ENCODE measurements at places on chromosomes 3 and 15.
A peak's percentile ranks its signal among the peaks of the same experiment; 100 is the strongest.

DNA sequence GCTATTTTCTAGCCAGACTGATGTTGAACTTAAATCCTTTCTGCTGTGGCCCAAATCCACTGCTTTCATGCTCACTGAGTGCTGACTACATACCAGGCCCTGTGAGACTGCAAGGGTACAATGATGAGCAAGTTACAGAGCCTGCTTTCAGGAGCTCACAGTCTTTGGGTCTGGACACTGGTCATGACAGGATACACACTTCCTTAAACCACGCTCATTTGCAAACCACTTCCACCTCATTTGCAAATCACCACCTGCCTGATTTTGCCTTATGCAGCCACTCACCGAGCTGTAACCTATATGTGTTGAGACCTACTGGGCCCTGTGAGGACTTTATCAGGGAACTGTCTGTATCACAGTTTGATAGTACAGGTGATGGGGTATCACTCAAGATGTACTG is 50.2 kb upstream of the LRRC58 start:
- DNase-seq, result no peak

DNA sequence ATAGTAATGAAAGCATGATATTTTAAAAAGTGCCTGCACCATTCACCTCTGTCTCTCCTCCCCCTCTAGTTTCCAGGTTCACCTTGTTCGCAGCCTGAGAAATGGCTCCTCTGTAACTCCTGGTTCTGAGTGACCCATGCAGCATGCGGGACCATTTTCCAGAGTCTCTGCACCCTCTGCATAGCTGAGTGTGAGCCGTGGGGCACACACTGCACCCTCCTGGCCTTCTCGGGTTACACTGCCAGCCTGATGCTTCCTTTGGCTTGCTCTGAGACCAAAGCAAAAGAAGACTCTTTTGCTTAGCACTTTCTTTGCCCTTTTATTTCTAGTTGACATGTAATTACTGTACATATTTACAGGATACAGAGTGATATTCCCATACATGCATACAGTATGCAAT is 287.3 kb downstream of the GABRG3 start:
- no peak for DNase-seq

DNA sequence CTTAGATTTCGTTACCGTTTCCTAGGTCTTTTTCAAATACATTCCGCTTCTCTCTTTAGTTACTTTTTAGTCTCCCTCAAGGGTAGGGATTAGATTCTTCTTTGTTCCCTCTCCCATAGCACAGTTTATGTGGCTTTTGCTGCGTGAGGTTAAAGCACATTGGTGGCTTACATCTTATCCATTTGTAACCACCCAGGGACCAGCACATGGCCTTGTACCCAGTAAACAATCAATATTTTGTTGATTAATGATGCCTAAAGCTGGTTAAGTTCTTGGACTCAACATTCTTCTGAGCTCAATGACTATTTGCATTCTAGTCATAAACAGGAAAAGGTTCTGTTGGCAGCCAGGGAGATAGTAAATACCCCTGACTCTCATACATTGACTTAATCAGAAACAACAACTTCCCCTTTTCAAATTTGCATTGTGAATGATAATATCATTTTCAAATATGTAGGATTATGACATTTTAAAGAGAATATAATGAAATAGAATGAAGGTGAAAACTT is 60.2 kb downstream of the CACNA1D start:
- no peak for DNase-seq

- no peak for DNase-seq
These were observed 83.8 kb upstream of the SUCLG2 start for GRCh38 chr3:67737906-67738865.

DNA sequence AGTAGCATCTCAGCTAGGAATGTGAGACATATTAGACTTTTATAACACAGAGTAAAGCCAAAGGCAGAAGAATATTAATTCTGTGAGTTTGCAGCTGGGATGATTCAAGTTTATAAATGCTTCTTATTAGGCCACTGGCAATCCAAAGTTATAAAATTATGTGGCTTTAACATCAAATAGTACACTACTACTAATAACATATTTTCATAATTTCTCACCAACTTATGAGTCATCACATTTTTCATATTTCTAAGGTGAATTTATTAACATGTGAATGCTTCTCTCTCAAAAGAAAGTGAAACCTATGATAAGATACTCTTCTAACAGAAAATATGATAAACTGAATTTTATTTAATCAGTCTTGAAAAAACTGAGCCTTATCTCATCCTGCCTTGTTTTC is 1348.2 kb upstream of the ALCAM start:
- no peak for DNase-seq

DNA sequence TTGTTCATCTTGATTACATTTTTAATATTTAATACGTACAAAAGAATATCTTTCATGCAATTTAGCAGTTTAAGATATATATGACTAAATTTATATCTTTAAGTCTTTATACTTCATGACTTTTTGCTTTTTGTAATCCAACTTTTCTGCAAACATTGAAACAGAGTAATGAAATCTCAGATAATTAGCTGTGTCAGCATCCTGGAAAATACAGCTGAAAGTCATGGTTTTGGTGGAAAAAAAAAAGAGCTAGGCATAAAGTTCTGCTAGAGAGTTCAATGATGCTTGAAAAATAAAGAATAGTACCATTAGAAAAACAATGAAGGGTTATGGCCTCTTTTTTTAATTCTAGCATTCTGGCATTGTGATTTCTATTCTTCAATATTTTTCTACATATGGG is 387.4 kb upstream of the ROBO2 start:
- no peak for DNase-seq

- peak; percentile 53 for DNase-seq
These were observed 780 bp downstream of the TIPARP start for GRCh38 chr3:156674911-156675829.

GRCh38 chr3:58074116-58074715 is 66.0 kb downstream of the FLNB start:
- DNase-seq, result no peak

DNA sequence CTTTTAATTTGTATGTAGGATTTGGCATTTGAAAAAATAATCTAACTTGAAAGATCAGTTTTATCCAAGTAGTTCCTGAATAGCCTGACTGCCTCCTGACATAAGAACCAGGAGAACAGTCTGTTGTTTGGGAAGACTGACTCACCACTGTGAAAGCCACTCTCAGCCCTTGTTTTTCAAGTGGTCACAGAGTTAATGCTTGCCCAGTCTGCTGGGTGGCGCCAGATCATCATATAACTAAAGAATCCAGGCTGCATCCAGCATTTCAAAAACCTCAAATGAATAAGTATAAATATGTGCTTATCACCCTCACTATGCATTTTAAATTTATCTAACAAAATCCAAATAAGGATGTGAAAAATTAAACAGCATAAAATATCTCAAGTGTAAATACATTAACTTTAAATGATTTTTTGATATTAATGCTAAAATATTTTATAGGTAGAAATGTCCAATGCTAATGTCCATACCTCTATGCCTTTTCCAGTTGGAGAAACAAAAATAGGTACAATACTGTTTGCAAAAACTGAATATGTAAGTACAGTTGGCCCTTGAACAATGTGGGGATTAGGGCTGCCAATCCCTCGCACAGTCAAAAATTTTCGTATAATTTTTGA is 26.9 kb upstream of the ZBBX start:
- peak; percentile 24 for DNase-seq

DNA sequence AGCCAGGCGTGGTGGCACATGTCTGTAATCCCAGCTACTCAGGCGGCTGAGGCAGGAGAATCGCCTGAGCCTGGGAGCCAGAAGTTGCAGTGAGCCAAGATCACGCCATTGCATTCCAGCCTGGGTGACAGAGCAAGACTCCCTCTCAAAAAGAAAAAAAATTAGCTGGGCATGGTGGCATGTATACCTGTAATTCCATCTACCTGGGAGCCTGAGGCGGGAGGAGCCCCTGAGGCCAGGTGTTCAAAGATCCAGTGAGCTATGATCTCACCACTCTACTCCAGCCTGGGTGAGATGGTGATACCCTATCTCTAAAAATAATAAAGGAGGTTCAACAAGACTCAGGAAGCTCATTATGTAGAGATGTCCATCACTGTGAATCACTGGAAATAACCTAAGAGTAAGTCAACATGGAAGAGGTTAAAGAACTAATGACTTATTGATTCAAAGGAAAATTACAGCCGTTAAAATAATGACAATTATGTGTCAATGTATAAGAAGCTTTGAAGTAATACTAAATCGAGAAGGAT is 19.8 kb upstream of the RAB7A start:
- no peak for DNase-seq

GRCh38 chr15:52563501-52564060 is 5.2 kb downstream of the ARPP19 start:
- DNase-seq, result no peak

DNA sequence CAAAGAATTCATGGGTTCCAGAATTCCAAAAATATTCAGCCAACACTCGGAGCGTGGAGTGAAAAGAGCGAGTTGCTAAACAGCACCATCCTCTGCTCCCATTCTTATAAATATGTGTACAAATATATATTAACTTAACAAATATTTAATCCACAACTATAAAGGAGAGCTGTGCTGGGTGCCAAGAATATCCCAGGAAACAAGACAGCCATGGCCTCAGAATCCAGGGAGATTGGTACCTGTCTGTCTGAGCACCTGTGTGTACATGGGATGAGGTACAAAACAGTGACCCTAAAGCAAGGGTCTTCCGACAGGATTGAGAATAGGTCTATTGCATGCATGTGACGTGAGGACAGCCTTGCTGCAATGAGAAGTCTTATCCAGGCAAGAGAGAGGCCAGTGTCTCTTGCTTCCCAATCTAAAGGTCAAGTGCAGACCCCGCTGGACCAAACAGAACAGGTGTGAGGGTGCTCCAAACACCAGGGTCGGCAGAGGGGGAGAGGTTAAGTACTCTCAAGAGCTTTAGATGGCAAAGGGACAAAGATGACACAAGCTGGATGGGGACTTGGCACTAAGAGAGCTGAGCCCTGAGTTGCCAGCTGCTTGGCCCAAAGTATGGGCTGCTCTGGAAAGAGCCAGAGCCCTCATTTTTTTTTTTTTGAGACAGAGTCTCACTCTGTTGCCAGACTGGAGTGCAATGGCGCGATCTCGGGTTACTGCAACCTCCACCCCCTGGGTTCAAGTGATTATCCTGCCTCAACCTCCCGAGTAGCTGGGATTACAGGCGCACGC is 36.2 kb downstream of the HOMER2 start:
- no peak for DNase-seq

GRCh38 chr3:122681284-122681973 is 790 bp downstream of the PARP14 start:
- DNase-seq, result peak; percentile 16

DNA sequence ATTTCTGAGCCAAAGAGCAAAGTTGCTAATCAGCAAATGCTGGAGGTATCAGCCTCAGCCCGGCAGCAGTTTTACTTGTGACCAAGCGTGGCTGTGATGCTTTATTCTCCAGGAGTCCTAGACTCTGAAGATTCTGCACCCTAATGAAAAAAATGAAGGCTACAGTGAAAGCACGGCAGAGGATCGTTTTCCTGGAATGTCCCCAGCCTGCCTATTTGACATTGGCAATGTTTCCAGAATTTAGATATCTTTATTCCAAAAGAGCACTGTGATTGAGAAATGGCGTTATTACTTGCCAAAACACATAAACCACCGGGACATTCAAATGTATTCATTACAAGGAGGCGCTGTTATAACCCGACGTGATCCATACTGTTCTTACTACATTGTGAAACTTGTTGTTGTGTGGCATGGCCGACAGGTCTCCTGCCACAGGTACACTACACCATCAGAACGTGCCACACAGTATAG is 263.8 kb downstream of the SLCO3A1 start:
- DNase-seq, result peak; percentile 81

GRCh38 chr3:189724356-189724755 is 93.2 kb downstream of the TP63 start:
- DNase-seq, result peak; percentile 46

DNA sequence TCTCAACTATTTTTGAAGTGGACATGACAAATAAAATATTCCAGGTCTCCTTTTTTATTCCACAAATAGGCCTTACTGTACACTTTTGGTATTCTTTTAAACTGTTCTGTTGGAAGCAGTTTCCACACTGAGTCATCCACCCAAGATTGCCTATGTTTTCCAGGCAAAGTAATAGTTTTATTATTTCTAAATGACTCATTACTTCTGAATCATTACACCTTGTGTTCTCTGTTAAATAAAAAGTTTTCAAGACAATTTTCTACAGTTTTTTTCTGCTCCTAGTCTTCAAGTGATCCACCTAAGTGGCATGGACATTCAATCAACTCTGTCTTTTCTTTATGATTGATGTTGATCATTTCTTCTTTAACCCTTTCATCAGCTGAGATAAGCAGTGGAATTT is 26.5 kb downstream of the PPP2R3A start:
- DNase-seq, result peak; percentile 87

GRCh38 chr15:94692710-94693109 is 461.3 kb downstream of the MCTP2 start:
- no peak for DNase-seq

DNA sequence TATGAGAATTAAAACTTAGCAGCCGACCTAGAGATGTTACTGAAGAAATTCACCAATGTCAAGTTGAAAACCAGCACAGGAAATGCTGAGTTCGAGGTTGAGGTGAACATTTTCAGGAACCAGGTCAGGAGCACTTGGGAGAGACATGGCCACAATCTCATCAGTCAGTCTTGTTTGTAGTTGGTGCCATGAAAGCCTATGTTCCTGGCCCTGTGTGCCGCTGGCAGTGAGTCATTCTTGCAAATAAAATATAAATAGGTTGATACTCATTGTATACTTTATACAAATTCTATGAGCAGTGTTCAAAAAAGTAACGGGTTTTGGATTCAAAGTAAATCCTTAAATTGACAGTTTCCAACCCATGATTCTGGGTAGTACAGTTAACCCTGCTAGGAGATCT is 1.5 kb upstream of the FSIP1 start:
- peak; percentile 43 for DNase-seq

GRCh38 chr3:131047582-131047981 is 20.9 kb downstream of the NEK11 start:
- no peak for DNase-seq

DNA sequence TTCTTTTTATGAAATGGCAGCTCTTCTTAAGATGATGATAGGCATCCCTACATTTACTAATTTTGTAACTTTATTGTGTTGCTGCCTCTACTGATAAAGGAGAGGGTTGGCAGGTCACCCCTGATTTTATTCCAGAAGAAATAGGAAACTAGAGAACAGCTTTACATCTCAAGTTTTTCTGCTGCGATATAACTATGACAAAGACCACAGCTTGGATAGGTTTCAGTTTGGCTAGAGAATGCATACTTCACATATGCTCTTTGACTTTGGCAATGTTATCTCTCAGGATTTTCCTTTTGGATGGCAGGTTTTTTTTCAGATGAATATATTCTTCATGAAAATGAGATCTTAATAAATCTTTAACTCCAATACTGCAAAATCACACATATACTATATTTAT is 395.3 kb upstream of the GOLIM4 start:
- DNase-seq, result no peak

Data from fibroblast of the aortic adventitia (primary cell).